ENCODE measurements at places on chromosomes 12 and 14.

DNA sequence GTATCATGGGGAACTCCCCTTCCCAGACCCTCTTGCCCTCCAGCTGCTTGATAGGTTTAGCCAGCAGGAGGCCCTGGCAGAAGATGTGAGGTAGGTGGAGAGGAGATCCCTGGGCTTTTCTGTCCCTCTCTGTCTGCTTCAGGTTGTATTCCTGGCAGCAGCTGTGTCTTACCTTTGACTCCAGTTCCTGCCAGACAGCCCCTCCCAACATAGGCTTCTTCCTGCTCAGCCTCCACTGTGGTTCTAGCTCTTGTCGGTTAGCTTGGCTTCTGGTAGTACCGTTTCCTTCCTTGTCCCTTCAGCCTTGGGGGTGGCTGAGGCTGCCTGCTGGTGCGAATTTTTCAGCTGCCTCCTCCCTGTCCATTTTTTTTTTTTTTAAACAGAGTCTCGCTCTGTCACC, 215.7 kb upstream of the CRY1 start:
- no peak for DNase-seq

DNA sequence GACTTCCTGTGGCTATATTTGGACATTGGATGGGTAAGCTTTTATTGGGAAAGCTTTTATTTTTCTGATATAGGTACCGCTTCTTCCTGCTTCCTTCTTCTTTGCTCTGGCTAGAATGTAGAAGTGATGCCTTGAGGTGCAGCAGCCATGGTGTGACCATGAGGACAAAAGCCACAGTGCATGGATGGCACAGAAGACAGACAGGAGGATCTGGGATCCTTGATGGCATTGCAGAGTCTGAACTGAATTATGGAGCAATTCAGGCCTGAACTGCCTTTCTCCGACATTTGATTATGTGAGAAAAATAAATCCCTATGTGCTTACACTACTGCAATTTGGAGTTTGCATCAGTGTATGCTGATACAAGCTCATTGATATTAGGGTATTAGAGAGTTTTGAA, 191.3 kb upstream of the CRY1 start:
- no peak for DNase-seq

- DNase-seq = no peak
Observed at GRCh38 chr14:74965486-74966153, 10.2 kb upstream of the PGF start.

DNA sequence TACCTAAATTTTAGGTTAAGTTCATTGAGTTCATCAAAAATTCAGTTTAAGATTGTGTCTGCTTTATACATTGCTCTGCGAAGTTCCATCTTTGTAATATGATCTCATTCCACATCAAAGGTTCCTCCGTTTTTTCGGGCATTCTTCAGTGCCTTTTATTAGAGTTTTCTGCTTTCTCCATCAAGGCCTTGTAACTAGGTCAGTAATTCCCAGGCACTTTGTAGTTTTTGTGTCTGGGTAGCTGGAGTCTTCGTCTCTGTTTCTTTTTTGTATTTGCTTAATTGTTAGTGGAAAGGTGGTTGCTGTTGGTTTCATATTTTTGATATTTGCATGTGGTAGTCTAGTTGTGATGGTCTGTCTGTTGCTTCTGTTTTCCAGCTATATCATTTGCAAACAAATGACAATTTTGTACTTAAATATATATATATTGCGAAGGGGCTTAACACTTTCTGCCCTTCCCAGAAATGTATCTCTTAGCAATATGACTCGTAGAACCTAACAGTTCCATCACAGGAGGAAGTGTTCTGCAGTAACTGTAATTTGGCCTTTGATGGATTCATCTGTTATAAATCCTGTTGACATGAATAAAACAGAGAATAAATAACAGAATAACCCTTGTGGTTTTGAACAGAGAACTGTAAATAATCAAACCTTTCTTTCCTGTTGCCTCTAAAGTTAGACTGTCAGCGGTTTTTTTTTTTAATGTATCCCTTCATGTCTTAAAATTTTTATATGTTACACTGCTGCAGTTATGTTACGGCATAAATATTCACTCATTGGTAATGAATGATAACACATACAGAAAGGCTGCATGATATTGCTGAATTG, 88.4 kb upstream of the DYNC1H1 start:
- no peak for DNase-seq

- no peak for DNase-seq
Observed at GRCh38 chr12:47785887-47786661, 13.0 kb downstream of the SLC48A1 start.

- no peak for DNase-seq
Observed at GRCh38 chr12:42039176-42039575, 105.5 kb downstream of the GXYLT1 start.

DNA sequence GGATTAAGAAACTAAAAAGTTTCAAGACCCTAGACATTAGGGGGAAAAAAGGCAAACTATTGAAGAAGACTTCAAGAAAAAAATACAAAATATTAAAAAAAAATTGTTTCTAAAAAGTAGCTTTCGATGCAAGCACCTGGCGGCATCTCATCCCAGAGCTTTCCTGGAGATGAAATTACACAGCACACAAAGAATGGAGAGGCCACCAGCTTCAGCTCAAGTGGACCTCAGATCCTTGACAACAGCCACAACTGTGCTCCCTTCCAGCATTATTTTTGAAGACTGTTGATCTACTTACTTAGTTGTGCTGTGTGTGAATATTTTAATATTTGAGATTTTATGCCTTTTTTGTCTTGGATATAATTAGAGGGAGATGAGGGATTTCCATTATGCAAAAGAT, 479.0 kb downstream of the GLT1D1 start:
- DNase-seq = no peak

- no peak for DNase-seq
Observed at GRCh38 chr12:6551063-6551461, 4.8 kb downstream of the IFFO1 start.

DNA sequence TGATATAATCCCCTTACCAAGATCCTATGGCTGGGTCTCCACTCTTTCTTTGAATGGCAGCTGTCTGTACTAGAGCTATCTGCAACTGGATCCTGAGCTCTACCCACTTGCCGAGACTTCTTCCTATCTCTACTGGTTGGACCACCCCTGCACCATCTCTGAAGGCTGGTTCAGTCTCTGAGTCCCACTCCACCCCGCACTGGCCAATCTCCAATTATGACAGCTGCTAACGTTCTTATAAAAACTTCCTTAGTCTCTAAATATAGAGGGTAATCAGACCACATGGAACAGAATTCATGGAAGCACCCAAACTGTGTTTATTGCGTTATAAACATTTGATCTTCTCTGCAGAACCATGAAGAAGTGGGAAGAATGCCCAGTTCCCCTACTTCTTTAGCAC, 186.6 kb upstream of the EEA1 start:
- DNase-seq = no peak

DNA sequence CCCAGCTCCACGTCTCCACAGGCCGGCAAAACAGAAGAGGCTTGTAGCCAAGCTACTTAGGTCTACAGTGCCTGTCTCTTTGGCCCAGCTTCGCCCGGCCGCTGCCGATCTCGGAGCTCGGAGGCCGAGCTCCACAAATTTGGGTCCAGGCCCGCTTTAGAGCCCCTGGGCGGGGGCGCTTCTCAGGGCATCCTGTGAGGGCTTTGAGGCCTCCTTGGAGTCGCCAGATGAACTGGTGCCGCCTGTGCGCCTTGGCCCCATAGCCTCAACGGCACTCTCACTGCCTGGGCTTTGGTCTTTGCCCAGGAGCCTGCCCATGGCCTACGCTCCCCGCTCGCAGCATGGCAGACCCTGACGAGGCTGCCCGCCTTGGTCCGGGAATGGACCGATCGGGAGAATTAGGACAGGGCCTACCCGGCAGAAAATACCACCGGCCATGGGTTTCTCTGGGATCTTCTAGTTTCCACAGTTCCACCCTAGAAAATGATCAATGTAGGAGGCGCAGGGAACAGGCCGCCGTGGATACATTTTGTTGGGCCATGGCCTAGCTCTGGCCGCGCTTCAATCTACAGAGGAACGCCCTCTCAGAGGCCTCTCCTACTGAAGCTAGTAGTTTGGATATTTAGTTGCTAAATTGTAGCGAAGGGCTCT, 953 bp upstream of the NKX2-8 start:
- no peak for DNase-seq

GRCh38 chr12:96883571-96883970, 23.5 kb upstream of the NEDD1 start:
- no peak for DNase-seq
